ENCODE measurements at places on chromosomes 7 and 10. TPM values are rescaled to one million over a fixed set of nuclear protein-coding genes. Genes with fewer than 3 reads are reported as not detected.

The HIBADH gene
- polyA plus RNA-seq, result 34.8 TPM

DNA sequence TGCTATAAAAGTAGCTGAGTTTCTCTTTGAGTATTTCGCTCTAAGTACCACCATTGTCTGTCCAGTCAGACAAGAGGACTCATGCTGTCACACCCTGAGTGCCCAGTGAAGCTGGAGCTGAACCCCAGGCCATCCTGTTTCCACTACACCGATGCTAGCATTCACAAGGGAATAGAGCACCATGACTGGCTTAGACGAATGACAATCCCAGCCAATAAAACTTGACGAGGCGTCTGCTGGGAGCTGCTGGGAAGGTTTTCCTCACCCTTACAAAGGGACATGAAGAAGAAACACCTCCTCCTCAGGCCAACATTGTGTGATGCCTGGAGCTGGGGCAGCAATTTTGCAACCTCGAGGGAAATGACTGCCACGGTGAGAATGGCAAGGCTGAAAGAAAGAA lies 17.5 kb upstream of the SLIT1 start:
- DNase-seq, result no peak

DNA sequence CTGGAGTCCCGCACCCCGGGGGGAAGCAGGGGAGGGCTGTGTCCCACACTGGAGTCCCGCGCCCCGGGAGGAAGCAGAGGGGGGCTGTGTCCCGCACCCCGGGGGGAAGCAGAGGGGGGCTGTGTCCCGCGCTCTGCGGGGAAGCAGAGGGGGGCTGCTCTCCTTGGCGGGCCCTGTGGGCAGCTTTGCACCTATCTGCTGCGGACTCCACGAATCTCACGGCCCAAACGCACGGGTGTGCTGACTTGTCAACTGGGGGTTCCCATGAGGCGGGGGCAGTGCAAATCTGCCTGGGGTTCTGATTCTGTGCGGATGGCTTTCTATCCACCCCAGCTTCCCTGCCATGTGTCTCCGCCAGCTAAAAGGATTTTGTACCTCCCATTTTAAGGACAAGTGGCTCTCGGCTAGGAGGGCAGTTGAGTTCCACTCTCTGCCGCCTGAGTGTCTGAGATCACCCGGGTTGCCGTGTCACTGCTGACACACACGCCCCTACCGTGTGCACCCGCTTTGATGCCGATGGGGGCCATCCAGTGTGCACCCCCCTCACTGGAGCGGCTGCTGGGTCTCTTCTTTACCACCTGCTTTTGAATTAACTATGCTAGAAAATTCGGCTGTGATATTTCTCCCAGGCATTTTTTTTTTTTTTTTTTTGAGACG lies 20.5 kb downstream of the GPER1 start:
- no peak for DNase-seq

- DNase-seq, result no peak
Observed at GRCh38 chr10:68470300-68470699, 1.5 kb downstream of the DNA2 start.

GRCh38 chr10:126904818-126905701 lies at the start of gene DOCK1:
TSS of gene DOCK1 (plus strand) at chr10:126905428. CDS start at chr10:126905518, 90 bp downstream.
- peak; percentile 44 for DNase-seq

GRCh38 chr7:156818133-156818532 lies 74.8 kb downstream of the LMBR1 start:
- no peak for DNase-seq

DNA sequence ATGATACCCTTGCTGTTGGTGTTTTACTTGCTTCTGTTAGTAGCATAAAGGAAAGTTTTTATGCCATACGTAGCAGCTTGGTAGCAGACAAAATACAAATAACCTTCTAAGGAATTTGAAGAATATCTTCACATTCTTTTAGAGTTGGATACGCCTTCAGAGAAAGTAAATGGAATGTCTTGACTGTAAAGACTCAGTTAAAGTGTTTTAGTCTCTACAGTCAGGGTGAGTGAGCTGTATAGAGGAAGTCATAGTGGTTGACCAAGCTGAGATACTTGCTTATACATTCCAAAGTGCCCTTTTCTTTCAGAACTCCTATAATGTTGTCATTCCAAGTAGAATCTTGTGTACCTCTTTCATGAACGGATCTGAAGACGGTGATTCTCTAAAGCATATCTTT lies 37.7 kb downstream of the RABGEF1 start:
- no peak for DNase-seq

GRCh38 chr7:131961054-131961680 lies 404.7 kb upstream of the PODXL start:
- DNase-seq, result peak; percentile 60

DNA sequence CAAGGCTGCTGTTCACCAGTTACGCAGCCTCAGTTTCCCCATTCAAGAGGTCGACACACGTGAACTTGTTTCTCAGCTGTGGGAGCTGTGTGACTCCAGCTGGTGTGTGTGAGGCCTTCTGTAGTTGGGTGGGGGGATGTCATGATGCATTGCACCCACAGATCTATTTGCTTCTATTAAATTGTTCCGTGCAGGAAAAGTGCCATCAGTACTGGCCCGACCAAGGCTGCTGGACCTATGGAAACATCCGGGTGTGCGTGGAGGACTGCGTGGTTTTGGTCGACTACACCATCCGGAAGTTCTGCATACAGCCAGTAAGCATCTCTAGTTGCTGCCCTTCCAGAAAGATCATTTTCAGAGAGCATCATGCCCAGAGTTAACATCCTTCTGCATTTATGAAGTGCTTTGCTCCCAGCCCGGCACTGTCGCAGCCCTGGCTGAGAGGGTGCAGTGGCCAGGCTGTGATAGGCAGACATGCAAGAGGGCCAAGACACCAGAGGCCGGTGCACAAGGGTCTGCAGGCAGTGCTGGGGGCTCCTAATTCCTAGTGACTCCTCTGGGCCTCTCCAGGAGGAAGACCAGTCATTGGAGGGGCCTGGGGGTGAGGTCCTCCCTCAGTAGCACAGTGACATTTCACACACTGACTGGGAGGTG lies 60.2 kb downstream of the MKI67 start:
- no peak for DNase-seq

The GIMAP1 gene
- polyA plus RNA-seq, result 1.1 TPM

The ADARB2 gene
- 23.3 TPM for polyA plus RNA-seq

DNA sequence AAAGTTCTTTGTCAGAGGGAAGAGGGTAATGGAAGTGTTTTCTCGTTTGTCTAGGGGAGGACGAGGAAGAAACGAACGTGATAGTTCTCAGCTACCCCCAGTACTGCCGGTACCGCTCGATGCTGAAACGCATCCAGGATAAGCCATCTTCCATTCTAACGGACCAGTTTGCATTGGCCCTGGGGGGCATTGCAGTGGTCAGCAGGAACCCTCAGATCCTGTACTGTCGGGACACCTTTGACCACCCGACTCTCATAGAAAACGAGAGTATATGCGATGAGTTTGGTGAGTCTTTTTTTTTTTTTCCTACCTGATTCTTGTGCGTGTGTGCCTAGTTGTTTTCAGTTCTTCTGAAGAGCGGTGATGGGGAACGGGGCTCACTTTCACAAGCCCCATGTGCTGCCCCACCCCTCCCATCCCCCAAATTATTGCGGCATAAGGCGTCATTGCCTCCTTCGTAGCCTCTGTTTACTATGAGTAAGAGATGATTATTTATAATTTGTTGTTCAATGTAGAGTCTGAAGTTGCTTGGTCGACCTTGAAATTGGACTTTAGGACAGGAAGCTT lies 98.6 kb downstream of the ARID5B start:
- DNase-seq, result no peak

The OR2A12 gene
- not detected for polyA plus RNA-seq

GRCh38 chr7:106602062-106602461 lies 58.9 kb downstream of the CCDC71L start:
- no peak for DNase-seq

GRCh38 chr10:78634835-78635234 lies 433.9 kb upstream of the ZMIZ1 start:
- no peak for DNase-seq

DNA sequence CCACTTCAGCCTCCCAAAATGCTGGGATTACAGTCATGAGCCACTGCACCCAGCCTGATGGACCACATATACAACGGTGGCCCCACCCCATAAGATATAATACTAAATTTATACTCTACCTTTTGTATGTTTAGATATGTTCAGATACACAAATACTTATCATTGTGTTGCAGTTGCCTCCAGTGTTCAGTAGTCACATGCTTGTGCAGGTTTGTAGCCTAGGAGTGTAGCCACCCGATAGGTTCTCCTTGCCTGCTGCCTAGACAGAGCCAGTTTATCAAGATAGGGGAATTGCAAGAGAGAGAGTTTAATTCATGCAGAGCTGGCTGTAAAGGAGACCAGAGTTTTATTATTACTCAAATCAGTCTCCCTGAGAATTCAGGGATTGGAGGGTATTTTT lies 9.6 kb downstream of the CCL24 start:
- no peak for DNase-seq
